Lung (tissue), 17 donors: ENCODE measurements at places on chromosomes 2 and 18. TPM values are rescaled to one million over a fixed set of nuclear protein-coding genes. Genes with fewer than 3 reads are reported as not detected.

GRCh38 chr2:215423234-215423633 is 12.6 kb downstream of the FN1 start:
- H3K4me1 ChIP-seq = no peaks in the 10 kb centered on the region
- H3K27me3 ChIP-seq = no peaks in the 10 kb centered on the region
- H3K4me3 ChIP-seq = no peak overlapping the region
- peaks cover 58% of the 10 kb centered on the region for H3K36me3 ChIP-seq

DNA sequence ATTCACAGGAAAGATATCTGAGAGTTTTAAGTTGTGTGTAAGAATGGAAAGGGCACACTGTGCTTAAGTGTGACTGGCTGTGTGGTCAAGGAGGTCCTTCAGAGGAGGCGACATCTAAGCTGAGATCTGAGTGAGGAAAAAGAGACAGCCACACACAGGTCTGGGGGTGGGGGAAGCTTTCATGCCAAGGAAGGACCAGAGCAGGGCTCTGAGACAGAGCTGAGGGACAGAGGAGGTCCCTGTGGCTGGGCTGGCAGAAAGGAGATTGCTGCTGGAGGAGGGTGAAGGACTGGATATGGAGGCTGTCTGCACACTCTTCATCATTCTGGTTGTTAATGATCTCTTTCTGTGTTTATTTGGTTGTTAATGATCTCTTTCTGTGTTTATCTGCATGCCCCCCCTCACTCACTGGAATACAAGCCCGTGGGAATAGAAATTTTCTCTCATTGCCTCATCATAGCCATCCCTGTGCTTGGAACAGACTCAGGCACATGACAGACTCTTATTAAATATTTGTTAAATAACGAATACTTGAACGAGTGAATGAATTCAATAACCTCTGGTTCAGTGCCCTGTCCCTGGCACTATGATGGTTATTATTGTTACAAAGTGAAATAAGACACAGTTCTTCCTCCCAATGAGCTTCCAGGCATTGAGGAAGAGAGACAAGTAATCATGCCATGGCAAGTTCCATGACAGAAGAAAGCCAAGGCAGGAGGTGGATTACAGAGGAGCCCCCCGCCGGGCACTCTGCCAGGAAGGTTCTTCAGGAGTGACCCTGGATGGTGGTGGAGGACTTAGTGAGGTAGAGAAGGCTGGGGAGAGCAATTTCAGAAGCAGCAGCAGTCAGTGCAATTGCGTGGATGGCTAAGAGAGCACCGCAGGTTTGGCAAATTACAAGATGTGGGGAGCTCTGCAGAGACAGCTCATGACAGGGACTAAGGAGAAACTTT is 399.4 kb upstream of the HS6ST1 start:
- no peaks in the 10 kb centered on the region for H3K27me3 ChIP-seq
- no peaks in the 10 kb centered on the region for H3K36me3 ChIP-seq
- no peak overlapping the region for H3K4me3 ChIP-seq
- DNase-seq = peak; percentile 70

DNA sequence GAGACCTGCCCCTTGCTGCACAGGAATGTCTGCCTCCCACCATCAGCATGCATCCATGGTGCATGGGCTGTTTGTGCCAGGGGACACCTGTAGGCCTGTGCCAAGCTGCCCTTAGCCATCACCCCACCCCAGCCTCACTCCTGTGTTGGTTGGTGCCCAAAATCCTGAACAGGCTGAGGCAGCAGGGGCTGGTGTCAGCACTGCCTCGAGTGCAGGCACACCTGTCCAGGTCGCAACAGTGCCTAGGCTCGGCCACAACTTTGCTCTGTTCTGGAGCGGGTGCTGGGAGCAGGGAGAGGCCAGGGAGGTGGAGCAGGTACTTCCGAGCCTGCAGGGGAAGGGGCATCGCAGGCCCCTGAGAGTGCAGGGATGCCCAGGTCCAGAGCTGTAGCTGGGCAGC is 69.1 kb downstream of the SRBD1 start:
- H3K4me1 ChIP-seq = no peaks in the 10 kb centered on the region
- no peak overlapping the region for H3K4me3 ChIP-seq
- DNase-seq = no peak
- H3K27me3 ChIP-seq = no peaks in the 10 kb centered on the region
- peaks cover 21% of the 10 kb centered on the region for H3K36me3 ChIP-seq

DNA sequence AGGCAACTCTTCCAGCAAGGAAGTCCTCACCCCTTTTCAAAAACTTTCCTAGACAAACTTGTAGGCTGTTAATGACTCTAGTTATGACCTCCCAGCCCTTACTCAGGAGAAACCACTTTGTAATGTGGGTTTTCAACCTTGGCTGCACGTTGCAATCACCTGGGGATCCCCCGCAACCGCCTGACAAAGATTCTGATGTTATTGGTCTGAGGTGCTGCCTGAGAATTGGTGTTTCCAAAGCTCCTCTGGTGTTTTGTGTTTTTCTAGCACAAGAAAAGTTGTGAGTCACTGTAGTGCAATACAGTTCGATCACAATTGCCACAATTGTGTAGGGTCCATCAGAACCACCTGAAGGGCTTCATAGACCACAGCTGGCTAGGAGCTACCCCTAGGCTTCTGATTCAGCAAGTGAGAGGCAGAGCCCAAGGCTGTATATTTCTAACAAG is 121.6 kb downstream of the SP100 start:
- H3K27me3 ChIP-seq = no peaks in the 10 kb centered on the region
- no peaks in the 10 kb centered on the region for H3K4me1 ChIP-seq
- H3K4me3 ChIP-seq = no peak overlapping the region

GRCh38 chr2:100174026-100174431 is 31.6 kb upstream of the AFF3 start:
- no peak for DNase-seq
- H3K27ac ChIP-seq = no peak overlapping the region
- H3K27me3 ChIP-seq = no peaks in the 10 kb centered on the region
- H3K4me1 ChIP-seq = peaks cover 4% of the 10 kb centered on the region
- H3K4me3 ChIP-seq = no peak overlapping the region
- no peaks in the 10 kb centered on the region for H3K36me3 ChIP-seq

DNA sequence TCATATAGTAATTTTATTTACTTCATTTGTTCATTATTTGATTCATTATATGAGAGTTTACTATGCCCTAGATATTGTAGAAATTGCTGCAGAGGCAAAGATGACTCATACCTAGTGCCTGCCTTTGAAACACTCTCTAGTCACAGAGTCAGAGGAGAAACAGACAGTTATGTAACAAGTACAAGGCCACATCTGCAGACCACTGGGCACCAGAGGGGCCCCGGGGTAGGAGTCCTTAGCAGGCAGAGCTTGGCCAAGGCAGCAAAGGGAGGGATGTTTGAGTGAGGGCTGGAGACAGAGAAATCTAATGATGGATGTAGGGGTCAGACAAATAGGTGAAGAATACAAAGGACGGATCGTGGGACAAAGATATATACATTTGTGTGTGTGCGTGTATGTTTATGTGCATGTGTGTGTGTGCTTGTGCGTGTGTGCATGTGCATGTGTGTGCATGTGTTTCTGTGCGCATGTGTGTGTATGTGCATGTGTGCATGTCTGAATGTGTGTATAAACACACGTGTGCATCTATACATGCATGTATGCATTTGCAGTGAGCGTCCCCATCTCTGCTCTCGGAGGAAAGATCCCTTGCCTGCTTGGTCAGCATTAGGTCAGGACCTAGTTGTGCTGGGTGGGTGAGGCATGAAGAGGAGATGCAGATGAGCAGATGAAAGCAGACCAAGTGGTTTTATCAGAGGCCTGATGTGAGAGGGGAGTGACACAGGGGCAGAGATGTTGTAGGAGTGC is 170.6 kb upstream of the MYT1L start:
- DNase-seq = no peak
- H3K27me3 ChIP-seq = no peaks in the 10 kb centered on the region
- H3K4me3 ChIP-seq = no peak overlapping the region
- no peaks in the 10 kb centered on the region for H3K4me1 ChIP-seq

GRCh38 chr18:76056471-76057110 is 438.5 kb downstream of the ZNF516 start:
- no peak overlapping the region for H3K27ac ChIP-seq
- H3K4me3 ChIP-seq = no peak overlapping the region
- H3K36me3 ChIP-seq = no peaks in the 10 kb centered on the region
- peak; percentile 96 for DNase-seq
- H3K4me1 ChIP-seq = no peaks in the 10 kb centered on the region

The TTN gene
- 28.2 TPM for total RNA-seq

The SCG2 gene
- 3.5 TPM for total RNA-seq

The NXPH2 gene
- not detected for total RNA-seq
